A549 (cell line): ENCODE measurements at places on chromosomes 2 and 18.
A peak's percentile ranks its signal among the peaks of the same experiment; 100 is the strongest.

- DNase-seq = no peak
Measured at GRCh38 chr2:189155795-189156194, 23.8 kb downstream of the COL5A2 start.

GRCh38 chr2:138090330-138090729, 126.1 kb downstream of the HNMT start:
- peak; percentile 47 for DNase-seq

GRCh38 chr2:203691149-203691548, 15.3 kb upstream of the CD28 start:
- DNase-seq = no peak

GRCh38 chr2:23256643-23257042, 128.3 kb upstream of the KLHL29 start:
- no peak for DNase-seq

DNA sequence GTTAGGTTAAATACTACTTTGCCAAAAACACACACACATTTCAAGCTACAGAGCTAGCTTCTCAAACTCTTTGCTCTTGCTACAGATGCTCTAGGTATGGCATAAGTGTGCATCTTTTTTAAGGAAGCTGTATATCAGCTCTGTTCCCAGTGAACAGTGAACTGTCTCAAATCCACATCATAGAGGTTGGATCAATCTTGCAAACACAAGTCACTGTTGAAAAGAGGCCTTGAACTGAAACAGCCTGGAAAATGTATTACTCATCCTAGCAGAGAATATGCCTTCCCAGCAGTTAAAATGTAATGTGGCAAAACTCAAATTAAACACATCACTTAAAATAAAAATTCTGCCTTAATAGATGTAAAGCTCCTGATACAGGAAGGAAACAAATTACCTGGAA, 151.8 kb downstream of the WDPCP start:
- no peak for DNase-seq

- DNase-seq = peak; percentile 16
Measured at GRCh38 chr18:77000527-77000926, 132.1 kb downstream of the MBP start.

- no peak for DNase-seq
Measured at GRCh38 chr2:45311559-45311958, 299.5 kb downstream of the SRBD1 start.

DNA sequence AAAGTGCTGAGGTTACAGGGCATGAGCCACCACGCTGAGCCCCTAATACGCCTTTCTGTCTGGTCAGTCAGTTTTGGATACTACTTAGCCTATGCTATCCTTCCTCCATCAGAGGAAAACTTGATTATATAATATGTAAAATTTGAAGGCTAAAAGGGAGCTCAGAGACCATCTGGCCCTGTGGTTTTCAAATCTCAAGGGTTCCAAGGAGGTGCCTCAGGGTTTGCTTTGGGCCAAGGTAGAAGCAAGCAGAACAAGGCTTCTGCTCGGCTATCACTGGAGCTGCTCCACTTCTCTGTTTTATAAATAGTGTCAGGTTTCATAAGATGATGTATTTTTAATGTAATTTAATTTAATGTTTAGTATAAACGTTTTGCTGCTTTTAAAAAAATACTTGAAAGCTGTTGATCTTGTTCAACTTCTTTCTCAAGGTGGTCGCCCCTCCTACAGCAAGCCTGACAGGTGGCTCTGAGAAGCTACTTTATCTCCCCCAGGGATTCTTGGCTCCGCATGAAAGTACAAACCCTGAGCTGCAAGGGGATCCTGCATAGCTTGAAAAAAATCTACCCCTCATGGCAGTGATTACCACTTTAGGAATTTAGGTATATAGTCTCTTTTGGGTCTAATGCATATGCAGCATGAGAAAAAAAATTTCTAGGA, 290.3 kb downstream of the CNTNAP5 start:
- no peak for DNase-seq

GRCh38 chr2:26312471-26312870, 33.5 kb upstream of the SELENOI start:
- no peak for DNase-seq

GRCh38 chr2:175535631-175536030, 354.1 kb upstream of the ATP5MC3 start:
- no peak for DNase-seq

DNA sequence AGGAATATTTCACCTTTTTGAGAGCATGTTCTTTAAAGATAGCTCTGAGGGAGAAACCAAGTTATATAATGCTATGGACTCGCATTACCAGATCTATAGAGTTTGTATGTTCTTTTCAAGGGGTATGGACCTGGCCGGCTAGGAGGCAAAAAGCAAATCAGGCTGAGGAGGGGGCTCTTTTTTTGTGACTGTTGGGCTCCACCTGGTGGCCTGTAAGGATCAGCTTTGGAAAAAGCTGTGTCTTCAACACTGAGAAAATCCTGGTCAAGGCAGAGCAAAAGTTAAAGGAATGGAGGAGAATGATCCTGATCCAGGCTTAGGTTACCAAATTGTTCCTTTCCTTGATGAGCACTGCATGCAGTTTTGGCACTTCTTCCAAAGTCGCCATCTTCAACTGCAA, 180.5 kb downstream of the DIS3L2 start:
- DNase-seq = peak; percentile 13

DNA sequence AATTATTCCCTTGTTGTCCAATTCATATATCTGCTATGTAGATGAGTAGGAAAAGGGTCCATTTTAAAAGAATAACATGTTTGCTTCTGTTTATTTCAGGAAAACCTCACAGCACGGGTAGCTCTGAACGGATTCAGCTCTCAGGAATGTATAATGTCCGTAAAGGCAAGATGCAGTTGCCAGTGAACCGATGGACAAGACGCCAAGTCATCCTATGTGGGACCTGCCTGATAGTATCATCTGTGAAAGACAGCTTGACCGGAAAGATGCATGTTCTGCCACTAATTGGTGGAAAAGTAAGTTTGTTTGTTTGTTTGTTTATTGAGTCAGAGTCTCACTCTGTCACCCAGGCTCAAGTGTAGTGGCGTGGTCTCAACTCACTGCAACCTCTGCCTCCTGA, 114.6 kb downstream of the PHLPP1 start:
- DNase-seq = no peak

- DNase-seq = no peak
Measured at GRCh38 chr18:1658908-1659566, 754.4 kb downstream of the ADCYAP1 start.
